ENCODE measurements at places on chromosomes 16 and 17.
A peak's percentile ranks its signal among the peaks of the same experiment; 100 is the strongest.

DNA sequence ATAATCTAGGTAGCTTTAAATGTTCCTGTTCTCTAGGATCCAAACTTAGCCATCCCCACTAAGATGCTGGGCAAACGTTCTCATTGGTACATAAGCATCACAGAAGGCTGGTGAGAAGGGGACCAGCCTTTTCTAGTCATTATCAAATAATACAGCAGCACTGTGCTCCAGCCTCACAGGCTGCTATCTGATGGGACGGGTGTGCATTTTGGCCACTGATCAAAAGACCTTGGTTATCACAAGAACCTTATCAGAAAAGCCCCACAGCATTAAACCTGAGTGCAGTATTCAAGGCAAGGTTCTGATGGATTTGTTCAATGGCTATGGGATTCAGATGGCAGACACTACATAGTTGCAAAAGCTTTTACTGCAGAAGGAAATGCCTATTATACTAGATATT is 19.1 kb upstream of the KPNB1 start:
- DNase-seq: no peak

- peak; percentile 96 for DNase-seq
Measured at GRCh38 chr16:67806428-67807147, at the start of the genes RANBP10 and TSNAXIP1. Gene RANBP10 (minus strand): TSS chr16:67806560. CDS start chr16:67806536, 24 bp downstream. Gene TSNAXIP1 (plus strand): TSS chr16:67806889. CDS start chr16:67807150, 261 bp downstream.

- no peak for DNase-seq
Measured at GRCh38 chr17:17719966-17720543, 38.8 kb downstream of the RAI1 start.

DNA sequence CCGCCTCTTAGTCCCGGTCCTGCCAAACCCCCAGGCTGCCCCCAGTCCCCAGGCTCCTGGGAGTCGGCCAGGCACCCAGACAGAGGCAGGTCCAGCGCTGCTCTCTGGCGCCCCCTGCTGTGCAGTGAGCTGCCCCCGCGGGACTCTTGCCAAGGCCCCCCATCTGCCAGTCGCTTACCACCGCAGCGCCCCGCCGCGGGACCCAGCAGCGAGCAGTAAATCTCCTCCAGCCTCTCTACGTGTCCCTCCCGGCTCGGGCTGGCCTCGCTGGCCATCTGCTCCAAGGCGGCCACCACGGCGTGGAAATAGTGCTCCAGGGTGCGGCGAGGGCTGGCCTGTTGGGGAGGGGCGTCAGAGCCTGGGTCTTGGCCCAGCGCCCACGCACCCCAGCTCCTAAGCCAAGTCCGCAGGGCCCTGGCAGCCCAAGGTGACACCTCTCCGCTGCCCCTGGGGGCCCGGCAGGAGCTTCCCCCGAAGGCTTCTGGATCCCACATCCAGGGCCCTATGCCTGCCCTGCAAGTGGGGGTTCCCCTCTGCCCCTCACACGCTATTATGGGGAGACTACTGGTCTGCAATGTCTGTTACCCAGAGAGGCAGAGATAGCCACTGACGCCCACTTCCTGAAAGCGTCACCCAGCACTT is 33.7 kb upstream of the MFSD6L start:
- DNase-seq: peak; percentile 37

- DNase-seq: peak; percentile 81
Measured at GRCh38 chr16:29784901-29785500, 5.5 kb upstream of the KIF22 start.

GRCh38 chr17:67051837-67052236 is 7.5 kb downstream of the CACNG1 start:
- no peak for DNase-seq

All from GM06990 (cell line).